AG09309 (cell line): ENCODE measurements at places on chromosomes 6 and 20.
A peak's percentile ranks its signal among the peaks of the same experiment; 100 is the strongest.

- no peak for DNase-seq
Observed at GRCh38 chr6:149190224-149190831, 127.2 kb upstream of the TAB2 start.

DNA sequence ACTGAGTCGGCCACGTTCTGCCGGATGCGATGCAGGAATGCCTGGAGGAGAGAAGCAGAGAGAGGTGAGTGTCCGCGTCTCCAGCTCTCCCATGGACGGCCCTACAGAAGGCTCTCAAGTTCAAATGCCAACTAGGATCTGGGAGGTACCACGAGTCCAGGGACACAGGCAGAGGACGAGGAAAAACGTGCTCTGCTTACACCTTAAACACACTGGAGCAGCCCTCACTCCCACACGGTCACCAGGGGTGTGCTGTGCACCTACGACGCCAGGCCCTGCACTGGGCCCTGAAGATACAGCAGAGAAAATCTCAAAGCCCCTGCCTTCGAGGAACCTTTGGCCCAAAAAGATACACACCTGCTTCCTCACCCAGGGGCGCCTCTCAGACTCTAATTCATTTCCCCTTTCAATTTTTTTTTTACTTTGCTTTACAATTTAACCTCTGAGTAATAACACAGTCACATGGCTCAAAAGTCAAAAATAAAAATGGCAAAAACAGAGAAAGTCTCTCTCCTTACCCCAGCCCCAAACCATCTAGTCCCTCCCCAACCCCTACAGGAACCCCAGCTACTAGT is 79.9 kb downstream of the PREX1 start:
- DNase-seq: no peak

DNA sequence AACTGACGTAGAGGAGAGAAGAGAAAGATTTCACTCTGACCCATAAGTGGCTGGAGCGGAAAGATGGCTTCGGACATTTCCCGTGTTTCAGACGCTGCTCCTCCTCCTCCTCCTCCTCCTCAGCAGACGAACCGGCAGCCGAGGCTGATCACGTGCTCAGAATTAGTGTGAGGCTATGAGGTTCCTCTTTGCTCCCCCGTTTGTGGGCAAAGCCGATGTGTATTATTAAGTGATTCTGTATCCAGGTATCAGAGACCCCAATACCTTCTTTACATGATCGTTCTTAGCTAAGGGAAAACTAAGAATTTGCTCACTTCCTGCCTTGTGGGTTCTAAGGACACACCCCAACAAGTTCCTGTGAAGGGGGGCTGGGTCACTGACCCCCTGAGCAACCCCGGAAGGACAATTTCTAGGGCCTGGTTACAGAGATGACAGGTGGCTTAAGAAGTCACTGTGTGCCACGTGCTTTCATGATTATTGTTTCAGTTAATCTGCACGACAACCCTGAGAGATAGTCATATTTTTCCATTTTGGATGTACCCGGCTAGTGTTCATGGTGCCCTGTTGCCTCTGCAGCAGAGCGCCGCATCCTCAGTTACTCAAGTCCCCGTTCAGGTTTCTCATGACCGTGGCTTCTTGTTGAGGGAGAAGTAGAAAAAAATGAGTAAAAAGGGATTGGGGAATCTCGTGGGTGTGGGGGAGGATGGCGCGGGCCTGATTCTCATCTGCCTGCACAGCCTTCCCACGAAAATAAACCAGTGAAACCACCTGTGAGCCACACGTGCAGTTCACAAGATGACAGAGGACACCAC is 671.8 kb downstream of the QKI start:
- no peak for DNase-seq

DNA sequence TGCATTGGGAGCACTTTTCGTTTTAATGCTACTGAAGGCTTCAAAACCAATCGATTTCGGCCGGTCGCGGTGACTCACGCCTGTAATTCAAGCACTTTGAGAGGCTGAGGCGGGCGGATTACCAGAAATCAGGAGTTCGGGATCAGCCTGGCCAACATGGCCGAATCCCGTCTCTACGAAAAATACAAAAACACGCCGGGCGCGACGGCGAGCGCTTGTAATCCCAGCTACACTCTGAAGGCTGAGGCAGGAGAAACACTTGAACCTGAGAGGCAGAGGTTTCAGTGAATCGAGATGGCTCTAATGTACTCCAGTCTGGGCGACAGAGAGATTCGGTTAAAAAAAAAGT is 58.4 kb downstream of the TRIM38 start:
- DNase-seq: no peak

GRCh38 chr6:123925350-123925749 is 121.7 kb downstream of the NKAIN2 start:
- DNase-seq: no peak

GRCh38 chr6:42038163-42038562 is 12.2 kb upstream of the TAF8 start:
- no peak for DNase-seq

- no peak for DNase-seq
Observed at GRCh38 chr6:147156799-147157382, 47.3 kb upstream of the STXBP5 start.

DNA sequence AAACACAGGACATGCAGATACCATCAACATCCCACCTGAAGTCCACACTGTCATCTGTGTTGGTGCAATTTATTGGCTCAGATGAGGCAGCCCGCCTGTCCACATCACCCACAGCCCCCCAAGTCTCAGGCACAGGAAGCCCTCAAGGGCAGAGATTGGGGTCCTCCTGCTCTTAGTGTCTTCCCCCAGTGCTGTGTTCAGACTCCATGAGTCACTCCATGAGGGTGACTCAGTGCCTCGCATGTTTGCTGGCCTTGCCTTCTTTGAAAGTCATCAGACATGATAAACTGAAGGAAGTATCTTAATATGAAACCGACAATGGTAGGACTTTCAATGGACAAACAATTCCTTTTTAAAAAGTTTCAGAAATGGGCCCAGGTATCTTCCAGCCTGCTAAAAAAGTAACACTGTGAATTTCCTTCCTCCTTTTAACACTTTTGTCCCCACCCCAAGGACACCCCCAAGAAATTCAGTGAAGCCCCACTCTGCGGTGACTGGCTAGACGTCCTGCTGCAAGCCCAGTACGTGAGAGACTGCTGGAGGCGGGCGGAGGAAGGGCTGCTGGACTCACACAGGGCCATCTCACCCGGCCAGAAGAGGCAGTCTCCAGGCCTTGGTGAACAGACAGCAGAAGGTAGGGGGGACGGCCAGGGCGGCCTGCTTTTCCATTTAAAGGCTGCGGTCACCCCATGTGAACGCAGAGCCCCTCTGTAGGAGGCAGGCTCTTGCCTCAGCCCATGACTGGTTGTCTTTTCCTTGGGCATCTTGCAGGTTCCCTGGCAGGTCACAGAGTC is 43.0 kb upstream of the KCNK16 start:
- DNase-seq: no peak

DNA sequence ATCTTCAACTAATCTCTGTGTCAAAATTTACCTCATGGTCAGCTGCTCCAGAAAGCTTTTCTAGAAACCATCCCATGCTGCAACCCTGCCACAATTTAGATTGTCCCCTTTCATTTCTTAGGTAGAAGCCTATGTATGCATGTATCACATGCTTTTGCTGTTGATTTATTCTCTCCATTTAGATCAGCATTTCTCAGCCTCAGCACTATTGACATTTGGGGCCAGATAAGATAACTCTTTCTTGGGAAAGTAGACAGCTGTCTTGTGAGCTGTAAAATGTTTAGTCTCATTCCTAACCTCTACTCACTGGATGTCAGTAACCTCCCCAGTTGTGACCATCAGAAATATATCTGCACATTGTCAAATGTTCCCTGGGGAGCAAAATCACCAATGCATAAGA is 99.0 kb downstream of the PLCB1 start:
- DNase-seq: no peak

GRCh38 chr20:32727683-32728082 is 15.6 kb downstream of the COMMD7 start:
- peak; percentile 59 for DNase-seq

DNA sequence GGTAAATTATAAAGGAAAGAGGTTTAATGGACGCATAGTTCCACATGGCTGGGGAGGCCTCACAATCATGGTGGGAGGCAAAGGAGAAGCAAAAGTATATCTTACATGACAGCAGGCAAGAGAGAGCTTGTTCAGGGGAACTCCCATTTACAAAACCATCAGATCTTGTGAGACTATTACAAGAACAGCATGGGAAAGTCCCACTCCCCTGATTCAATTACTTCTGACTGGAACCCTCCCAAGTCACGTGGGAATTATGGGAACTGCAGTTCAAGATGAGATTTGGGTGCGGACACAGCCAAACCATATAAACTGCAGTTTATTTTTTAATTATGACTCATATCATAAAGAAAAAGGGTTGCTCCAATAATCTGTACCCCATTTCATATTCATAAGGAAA is 22.3 kb upstream of the HLA-DQA2 start:
- no peak for DNase-seq

DNA sequence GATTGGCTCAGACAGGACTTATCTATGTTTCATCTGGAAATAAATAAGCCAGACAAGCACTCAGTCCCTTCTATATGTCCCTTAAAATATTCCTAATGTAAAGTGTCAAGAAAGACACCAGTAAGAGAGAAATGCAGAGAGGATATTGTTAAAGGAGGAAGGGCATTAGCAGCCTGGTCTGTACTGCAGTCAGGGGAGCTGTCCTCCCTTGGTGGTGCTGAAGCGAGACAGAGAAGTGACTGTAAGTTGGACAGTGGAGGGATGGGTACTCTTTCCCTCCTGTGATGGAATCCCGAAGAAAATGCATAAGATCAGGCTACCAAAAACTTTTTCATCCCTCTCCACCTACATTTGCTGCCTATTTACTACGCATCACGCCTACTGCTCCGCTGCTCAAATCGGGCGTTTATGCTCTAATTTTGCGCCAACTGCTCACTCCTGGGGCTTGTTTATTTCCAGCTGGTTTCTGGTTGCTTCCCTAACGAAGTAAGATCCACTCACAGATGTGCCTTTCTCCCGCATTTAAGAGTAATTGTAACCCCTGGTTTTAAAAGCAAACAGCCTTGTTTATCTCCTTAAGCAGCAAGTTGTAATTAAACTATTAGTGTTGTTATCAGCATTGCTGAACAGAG is 35.2 kb downstream of the PHACTR1 start:
- DNase-seq: peak; percentile 10

DNA sequence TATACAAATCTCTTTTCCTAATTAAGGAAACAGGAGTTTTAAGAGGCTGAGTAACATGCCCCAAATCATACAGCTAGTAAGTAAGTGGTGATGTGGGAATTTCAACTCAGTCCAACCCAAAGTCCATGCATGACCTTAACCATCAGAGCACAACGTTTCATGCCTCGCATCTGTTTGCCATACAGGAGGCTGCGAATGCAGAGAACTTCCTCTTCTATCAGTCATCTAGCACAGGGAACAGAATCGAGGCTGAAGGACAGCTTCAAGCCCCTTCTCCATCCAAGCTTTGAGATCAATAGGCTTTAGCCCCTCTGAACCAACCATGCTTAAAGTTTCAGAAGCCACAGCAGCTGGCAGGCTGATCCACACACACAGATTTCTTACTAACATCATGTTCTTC is 113.2 kb downstream of the MAFB start:
- DNase-seq: no peak

DNA sequence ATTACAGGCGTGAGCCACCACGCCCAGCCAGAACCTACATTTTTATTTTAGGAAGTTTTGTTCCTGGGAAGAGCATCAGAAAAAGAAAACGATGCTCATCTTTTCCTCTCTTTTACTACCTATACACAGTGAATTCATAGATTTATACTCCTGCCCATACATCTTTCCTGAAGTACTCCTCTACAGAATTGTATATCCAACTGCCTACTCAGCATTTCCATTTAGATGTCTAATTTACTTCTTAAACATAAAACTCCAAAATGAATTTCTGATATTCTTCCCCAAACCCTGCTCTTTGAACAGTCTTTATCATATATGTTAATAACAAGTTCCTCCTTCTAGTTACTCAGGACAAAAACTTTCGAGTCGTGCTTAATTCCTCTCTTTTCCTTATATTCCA is 39.8 kb upstream of the RSPO3 start:
- DNase-seq: no peak

GRCh38 chr20:15923030-15923776 is 650.0 kb downstream of the KIF16B start:
- no peak for DNase-seq

- no peak for DNase-seq
Observed at GRCh38 chr6:154891901-154892300, 103.2 kb upstream of the TIAM2 start.

DNA sequence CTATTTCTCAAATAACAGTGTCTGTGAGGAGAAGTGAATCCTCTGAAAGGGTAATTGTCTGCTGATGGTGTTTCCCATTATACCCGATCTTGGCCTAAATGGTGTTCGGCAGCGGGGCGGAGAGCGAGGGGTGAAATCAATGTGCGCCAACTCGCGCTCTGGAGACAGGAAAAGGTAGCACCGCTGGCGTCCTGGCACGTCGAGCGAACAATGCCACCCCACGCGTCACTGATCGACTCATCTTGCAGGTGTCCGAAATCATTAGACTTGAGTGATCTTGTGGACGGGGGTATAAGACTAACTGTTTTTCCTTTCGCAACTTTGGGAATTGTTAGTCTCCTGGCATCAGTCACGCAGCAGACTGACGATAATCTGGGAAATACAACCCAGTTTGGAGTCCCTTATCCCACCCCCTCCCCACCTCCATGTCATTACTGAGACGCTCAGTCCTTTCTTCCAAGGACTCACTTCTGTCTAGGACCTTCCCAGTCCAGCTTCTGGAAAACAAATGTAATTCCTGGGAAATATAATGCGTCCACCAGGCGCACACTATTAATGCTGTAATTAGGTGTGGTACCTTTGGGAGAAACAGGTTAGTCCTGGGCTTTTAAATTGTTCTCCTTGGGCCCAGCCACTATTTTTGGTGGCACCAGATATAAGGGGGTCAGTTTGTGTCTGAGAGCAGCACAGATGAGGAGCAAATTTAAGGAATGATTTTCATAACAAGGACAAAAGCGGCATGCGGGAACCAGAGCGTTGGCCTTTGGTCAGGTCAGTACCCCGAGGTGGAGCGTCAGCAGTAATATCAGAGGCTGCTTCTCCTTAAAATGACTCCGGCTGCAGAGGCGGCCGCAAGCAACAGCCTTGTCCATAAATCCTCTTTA is 2.3 kb downstream of the LINC00237 start:
- DNase-seq: no peak
